A172 (cell line): ENCODE measurements at places on chromosomes 7 and 10. TPM values are rescaled to one million over a fixed set of nuclear protein-coding genes. Genes with fewer than 3 reads are reported as not detected.
A peak's percentile ranks its signal among the peaks of the same experiment; 100 is the strongest.

Gene MLLT10
- 22.7 and 26.0 TPM in 2 replicates for total RNA-seq

Gene MTPN
- 129 and 148 TPM in 2 replicates for total RNA-seq

Gene TDRD1
- 0.02 TPM in 1 of 2 replicates, not detected in the other for total RNA-seq

Gene BMPR1A
- total RNA-seq, result 50.1 and 57.2 TPM in 2 replicates

Gene CXCL12
- 0.02 TPM in 1 of 2 replicates, not detected in the other for total RNA-seq

Gene GPR26
- total RNA-seq, result not detected in 2 replicates

Gene SLC39A12
- total RNA-seq, result not detected in 2 replicates

Gene PPP1R9A
- 6.9 and 9.7 TPM in 2 replicates for total RNA-seq

Gene PIK3CG
- total RNA-seq, result 4.7 and 5.4 TPM in 2 replicates

Gene MKI67
- 22.9 and 29.0 TPM in 2 replicates for total RNA-seq

Gene EPO
- total RNA-seq, result not detected in 2 replicates

GRCh38 chr7:98305951-98306535, 24.6 kb downstream of the BRI3 start:
- no peak for DNase-seq

DNA sequence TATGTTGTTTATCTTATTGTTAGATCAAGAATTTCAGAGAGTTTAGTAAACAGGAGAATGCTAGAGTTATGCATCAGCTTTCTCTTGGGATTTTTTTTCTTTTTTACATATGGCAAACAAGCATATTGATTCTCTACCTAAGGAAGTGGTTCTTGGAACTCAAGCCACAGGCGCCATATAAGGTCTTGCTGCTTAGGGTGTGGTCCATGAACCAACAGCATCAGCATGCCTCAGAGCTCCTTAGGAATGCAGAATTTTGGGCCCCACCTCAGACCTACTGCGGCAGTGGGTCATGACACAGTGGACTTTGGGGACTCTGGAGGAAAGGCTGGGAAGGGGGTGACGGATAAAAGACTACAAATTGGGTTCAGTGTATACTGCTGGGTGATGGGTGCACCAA, 230.8 kb downstream of the SKAP2 start:
- DNase-seq, result peak; percentile 41

GRCh38 chr10:93993782-93994437, at the start of gene PLCE1:
PLCE1 (plus strand) TSS chr10:93993931; CDS start chr10:94031047, 37,116 bp downstream.
- DNase-seq, result no peak

GRCh38 chr7:36784991-36785940, 61.0 kb upstream of the AOAH start:
- no peak for DNase-seq

DNA sequence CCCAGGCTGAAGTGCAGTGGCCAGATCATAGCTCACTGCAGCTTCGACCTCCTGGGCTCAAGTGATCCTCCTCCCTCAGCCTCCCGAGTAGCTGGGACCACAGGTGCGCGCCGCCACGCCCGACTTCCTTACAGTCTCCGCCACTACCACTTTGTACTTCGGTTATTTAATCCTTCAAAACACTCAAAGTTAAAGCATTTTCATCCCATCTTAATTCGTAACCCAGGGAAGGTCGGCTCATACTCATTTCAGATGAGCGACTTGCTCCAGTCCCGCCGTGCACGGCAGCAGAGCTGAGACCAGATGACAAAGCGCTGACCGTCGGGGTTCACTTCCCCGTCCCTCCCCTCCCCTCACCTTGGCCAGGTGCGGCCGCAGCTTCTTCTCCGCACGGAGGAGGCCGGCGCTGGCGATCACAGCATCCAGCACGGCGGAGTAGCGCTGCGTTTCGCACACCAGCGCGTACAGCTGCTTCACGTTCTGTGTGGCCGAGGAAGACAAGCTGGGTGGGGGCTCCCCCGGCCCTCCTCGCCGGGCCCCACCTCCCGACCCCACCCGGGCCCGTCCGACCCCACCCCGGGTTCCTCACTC, 457 bp downstream of the NSUN5 start:
- no peak for DNase-seq

DNA sequence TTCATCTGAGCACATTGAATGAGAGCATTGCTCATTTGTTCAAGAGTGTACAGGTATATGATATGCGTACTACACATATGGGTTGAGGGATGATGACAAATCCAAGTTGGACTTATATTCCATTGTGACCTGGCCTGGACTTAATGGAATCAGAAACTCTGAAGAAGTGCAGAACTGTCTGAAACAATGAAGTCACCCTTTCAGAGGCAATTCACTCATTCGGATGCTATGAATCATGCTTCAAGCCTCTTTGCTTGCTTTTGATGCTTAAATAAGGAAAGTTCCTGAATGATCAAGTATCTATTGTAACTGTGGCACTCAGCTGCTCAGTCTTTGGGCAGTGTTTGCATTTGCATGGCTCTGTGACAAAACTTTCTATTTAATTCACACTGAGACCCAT, 93.4 kb downstream of the ZNF365 start:
- DNase-seq, result no peak

- no peak for DNase-seq
Observed at GRCh38 chr10:48671914-48672595, 12.6 kb upstream of the WDFY4 start.

GRCh38 chr7:5631752-5632151, 149.7 kb downstream of the RNF216 start:
- DNase-seq, result no peak

GRCh38 chr7:43531700-43532099, 51.2 kb upstream of the STK17A start:
- DNase-seq, result no peak

DNA sequence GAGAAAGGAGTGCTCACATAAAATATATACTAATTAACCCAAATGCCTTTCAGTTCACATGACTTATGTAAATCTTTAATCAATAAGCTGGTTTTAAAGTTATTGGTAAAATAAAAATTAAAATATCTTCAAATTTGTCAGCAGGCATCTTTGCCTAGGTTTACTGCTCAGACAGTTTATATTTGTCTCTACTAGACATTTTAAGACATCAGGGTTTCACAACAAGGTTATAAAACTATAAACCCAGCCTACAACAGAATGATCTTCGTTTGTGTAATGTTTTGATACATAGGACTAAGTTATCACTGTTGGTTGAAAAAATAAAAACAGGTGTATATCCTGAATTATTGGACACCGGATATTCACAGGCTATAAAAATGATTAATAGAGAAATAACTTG, 67.4 kb downstream of the TYW1B start:
- DNase-seq, result no peak

DNA sequence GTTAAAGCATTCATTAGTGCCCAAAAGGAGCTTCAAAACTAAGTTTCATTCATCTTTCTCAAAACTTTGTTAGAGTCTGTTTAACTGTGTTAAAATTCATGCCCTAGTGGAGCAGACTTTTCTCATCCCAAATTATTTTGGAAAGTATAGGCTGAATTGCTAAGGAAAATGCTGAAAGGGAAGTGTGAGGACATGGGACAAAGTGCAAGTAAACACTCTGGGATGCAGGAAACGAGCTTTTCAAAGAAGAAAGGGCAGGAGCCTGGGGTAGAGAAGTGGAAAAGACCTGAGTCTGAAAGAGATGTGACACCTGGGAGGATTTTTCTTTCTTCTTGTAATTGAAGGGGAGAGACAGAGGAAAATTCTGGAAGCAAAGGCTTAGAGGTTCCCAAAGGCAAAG, 93.1 kb upstream of the ANKRD1 start:
- DNase-seq, result no peak

DNA sequence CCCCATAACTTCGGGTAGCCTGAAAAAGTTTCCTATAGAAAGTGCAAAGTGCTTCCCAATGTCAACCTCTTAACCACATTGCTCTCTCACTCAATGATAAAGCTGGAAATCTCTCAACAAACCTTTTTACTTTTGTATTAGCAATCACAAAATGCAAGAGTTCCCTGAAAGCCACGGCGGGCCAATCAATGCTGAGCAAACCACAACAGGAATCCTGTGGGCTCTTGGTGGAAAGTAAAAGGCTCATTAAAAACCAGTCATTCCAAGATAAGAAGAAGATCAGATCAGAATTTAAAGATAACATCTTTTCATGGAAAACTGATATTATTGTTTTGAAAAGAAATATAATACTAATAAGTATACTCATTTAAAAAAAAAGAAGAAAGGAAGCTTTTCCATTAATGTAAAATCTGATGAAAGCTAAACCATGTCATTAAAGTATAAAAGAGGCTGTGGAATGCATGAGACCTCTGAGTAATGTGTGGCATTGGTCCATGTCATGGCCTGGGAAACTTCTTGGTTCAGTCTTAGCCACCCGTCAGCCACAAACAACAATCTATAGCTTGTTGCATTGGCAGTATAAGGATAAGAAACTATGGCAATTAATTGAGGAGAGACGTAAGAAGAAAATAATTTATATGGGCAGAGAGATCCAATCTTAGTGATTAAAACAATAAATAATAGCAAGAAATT, 1066.1 kb upstream of the SORCS1 start:
- DNase-seq, result peak; percentile 71

- no peak for DNase-seq
Observed at GRCh38 chr7:150631084-150631826, 930 bp downstream of the GIMAP6 start.

GRCh38 chr10:128095027-128095752, 31.0 kb downstream of the MKI67 start:
- DNase-seq, result no peak
